ENCODE measurements at places on chromosomes 5 and 9.

DNA sequence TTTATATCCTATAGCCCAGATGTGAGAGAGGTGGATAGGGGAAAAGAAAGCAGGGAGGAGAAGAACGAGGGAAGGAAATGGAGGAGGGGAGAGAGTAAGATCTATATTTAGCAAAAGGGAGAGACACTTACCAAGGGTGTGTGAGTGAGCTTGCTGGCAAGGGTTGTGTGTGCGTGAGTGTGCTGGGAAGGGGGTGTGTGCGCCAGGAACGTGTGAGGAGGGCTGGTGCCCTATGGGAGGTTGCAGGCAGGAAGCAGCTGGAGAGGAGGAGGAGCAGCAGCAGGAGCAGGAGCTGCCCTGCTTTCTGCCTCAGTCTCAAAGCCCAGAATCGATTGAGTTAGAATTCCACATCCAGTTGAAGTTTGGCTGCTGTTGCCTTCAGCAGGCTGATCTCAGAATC lies 148.3 kb upstream of the RUSC2 start:
- DNase-seq = no peak

DNA sequence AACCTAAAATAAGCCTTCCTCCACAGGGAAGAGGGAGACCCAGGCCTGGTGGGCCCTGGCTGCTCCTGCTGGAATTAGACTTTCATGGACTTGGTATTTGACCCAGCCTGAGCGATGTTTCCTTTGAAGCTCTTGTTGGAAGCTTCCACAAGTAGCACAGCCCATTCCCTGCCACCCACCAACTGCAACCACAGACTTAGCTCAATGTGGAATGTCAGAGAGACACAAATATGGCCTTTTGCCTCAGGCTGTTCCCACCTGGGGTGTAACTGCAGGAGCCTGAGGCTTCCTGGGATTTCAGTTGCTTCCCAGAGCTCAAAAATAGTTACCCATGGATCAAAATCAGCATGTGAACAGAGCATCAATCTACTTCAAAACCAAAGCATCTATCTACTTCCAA lies 70.3 kb upstream of the LHFPL2 start:
- DNase-seq = no peak

DNA sequence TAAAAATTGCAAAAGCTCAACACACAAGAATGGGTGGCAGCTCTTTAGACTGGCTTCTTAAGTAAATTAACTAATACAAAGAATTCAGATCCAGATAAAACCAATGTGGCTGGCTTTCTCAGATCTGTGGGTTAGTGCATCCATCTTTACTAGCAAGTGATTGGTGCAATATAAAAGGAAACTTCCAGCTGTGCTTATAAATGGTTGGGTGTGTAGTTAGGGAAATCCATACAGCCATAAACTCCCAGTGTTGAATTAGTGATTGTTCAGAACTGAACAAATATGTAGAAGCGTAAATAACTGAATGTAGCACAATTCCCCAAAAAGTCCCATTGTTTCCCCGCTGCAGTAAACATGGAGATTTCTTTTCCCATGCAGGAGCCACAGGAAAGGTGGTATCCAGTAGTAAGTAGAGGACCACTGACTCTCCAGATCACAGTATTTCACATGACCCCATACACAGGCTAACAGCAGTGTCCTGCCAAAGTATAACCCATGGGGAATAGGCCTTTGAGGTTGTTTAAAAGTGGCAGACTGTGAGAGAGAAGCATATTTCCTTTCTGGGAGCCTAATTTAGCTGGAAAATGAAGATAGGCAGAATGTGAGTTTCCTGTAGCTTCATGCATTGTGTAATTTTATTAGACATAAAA lies 173.1 kb upstream of the SLC12A2 start:
- DNase-seq = no peak

DNA sequence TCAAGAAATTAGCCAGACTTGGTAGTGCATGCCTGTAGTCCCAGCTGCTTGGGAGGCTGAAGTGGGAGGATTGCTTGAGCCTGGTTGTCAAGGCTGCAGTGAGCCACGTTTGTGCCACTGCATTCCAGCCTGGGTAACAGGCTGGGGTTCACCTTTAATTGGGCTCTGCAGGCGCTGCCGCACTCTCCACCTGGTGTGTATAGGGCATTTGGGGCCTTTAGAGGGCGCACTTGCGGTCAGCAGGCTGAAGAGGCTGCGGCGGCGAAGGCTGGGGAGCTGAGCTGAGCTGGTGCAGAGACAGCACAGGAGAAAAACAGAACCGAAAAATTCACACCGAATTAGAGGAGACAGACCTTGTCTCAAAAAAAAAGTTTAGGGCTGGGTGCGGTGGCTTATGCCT lies 31.2 kb downstream of the CDK7 start:
- no peak for DNase-seq

GRCh38 chr5:73746608-73747007 lies 120.6 kb downstream of the ARHGEF28 start:
- DNase-seq = no peak

- DNase-seq = no peak
These were observed 5.1 kb downstream of the ARL14EPL start for GRCh38 chr5:116037236-116037822.

- no peak for DNase-seq
These were observed 49.0 kb upstream of the RAPGEF6 start for GRCh38 chr5:131684051-131684450.

DNA sequence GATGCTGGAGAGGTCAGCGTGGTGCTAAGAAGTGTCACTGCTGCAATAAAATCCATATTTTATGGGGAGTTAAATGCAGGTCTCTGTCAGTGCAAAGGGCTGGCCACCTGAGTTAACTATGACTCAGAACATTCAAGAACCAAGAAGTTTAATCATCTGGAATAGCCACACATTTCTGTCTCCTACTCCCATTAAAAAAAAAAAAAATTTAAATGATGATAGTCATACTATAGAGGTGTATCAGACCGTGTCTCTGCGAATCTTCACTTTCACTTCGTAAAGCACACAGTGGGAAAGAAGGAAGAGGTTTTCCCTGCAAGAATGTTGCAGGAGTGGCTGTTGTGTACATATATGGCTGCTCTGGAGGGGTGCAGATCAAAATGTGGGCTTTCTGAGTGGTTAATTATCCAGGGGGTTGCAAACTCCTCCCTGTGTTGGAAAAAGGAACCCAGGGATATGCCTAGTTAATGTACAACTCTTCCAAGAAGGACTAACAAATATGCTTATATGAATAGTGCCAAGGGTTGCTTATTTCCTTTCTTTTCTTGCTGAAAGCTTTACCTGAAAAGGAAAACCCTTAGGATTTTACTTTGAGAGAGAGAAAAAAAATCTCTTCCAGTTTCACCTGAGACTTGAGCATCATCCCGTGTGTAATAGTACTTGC lies 1.5 kb downstream of the CDH6 start:
- DNase-seq = no peak

GRCh38 chr5:14739538-14739937 lies 75.0 kb downstream of the OTULIN start:
- DNase-seq = peak; percentile 24

Data from inflammatory macrophage treated with lipopolysaccharide for 1 hour (primary cell).